ENCODE measurements at places on chromosomes 11 and 22. TPM values are rescaled to one million over a fixed set of nuclear protein-coding genes. Genes with fewer than 3 reads are reported as not detected.

Gene CASP4
- total RNA-seq = 119 TPM

- DNase-seq = no peak
Measured at GRCh38 chr11:10414181-10414580, 40.9 kb upstream of the AMPD3 start.

GRCh38 chr11:96173422-96173821 lies 169.6 kb downstream of the MAML2 start:
- no peak for DNase-seq

DNA sequence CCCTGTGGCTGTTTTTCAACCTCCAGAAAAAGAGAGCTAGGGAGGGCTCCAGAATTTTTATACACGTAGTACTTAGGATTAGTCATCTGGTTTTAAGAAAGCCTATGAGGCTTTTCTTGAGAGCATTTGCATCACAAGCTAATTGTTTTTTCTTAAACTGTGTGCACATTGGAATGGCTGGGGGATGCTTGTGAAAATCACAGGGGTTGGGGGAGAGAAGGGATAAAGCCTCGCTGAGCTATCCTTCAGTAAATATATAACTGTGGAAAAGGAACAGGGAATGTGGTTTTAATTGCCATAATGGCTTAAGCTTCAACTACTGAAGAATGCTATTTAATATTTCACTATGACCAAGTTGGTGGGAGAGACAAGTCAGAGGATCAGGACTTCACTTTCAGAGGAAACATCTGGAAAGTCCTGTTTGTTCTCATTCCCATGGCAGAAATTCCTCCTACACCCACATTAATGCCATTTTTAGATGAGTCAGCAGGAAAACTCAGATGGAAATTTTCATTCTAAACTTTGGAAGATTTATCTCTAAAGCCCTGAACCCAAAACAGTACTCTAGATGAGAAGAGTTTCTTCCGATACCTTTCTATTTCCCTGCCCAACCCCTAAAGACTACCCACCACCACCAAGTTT lies 591.3 kb downstream of the LRRC4C start:
- no peak for DNase-seq

Gene MARK2
- total RNA-seq = 57.2 TPM

DNA sequence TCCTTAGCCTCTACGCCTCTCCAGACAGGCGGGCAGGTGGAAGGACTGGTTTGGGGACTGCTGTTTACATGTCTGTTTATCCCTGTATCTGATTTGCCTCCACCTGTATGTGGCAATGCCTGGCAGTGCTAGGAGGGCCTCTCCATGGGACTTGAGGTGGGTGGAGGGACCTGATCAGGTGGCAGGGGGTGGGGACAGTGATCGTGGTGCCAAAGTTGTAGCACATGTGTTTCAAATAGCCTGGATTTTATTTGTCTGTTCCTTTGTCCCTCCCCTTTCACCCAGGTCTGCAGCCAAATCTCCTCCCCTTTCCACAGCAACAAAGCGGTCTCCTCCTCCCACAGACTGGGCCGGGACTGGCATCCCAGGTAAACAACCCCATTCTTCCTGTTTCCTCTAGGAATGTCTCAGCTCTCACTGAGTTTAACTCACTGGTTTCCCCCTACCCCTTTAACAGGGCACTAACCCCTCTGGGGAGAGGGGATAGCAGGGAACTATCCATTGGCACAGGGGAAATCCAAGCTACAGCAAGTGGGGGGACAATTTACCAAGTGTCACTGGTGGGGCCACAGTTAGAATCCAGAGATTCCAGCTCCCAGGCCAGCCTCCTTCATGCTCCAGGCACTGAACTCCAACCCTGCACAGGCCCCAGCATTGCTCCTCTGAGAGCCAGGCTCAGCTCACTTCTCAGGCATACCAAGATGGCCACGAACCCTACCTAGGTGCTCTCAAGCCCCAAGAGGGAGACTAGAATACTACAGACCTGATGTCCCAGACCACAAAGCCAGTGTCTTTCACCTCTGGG lies 22.9 kb upstream of the TLCD5 start:
- DNase-seq = no peak

DNA sequence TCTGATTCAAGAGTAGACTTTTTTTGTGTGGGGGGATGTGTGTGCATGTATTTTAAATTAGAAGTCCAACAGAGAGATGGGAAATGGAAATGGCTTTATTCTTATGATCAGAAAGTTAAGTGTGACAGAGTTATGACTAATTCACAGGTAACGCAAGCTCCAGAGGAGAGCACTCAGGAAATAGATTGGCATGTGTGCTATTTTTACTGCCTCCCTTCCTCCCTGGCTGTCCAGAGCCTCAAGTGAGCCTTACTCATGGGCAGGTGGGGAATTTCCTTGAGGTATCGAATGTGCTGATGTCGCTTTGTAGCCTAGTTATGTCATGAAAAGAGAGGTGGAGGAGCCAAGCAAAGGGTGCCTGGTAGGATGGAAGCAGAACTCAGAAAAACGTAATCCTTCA lies 70.3 kb upstream of the BDNF start:
- no peak for DNase-seq

Gene SLC22A6
- not detected for total RNA-seq

GRCh38 chr11:71446942-71447688 lies 1.1 kb downstream of the DHCR7 start:
- no peak for DNase-seq

Gene ROBO4
- not detected for total RNA-seq

Gene ARHGAP1
- total RNA-seq = 61.9 TPM

- DNase-seq = no peak
Measured at GRCh38 chr11:33553486-33553885, 147.1 kb downstream of the C11orf91 start.

- no peak for DNase-seq
Measured at GRCh38 chr11:86175191-86175590, 69.4 kb upstream of the EED start.

Gene MTFP1
- total RNA-seq = 59.1 TPM

Gene MPZL3
- 20.4 TPM for total RNA-seq

DNA sequence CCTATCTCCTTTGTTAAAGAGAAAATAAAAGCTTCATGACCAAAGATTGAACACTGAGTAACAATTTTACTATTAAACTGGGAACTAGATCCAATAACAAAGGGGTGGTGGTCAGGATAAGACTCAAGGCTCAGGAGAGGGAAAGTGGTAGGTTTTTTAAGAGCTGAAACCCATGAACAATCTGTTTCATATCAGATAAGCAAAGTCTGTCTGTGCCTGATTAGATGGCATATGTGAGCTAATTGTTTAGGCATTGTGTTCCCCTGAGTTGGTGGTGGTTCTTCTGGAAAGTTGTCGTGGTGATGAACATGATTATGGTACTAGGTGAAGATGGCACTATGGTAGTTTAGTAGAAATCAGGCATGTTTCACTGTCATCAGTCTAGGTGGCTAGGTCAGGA lies 24.4 kb downstream of the USP47 start:
- no peak for DNase-seq

DNA sequence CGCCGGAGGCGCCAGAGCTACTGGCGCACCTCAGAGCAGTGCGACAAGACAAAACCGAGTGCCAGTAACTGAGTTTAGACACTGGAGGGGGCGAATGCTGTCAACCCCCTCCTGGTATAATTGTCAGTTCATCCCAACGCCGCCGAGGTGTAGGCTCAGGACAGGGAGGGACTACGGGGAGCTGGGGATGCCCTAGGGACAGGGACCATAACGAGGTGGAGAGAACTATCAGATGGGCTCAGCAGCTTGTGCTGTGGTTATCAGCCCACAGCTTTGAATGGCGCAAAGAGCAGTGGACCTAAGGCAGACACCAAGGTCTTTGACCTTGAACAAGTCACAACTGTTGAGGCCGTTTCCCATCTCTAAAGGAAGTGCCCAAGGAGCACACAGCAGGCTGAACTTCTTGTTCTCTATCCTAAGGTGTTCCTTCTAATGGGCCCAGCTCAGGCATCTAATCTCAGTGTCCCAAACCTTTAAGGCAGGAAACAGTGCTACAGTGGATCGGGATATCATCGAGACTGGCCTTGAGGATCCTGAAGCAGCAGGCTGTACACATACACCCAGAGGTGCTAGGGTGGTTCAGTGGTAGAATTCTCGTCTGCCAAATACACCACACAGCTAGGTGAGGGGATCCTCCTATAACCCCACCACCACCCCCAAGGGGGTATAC lies 958 bp upstream of the TUT1 start:
- DNase-seq = no peak

GRCh38 chr11:120306519-120307242 lies 18.4 kb upstream of the TLCD5 start:
- DNase-seq = no peak

GRCh38 chr11:133699071-133699470 lies 146.2 kb downstream of the SPATA19 start:
- DNase-seq = no peak

DNA sequence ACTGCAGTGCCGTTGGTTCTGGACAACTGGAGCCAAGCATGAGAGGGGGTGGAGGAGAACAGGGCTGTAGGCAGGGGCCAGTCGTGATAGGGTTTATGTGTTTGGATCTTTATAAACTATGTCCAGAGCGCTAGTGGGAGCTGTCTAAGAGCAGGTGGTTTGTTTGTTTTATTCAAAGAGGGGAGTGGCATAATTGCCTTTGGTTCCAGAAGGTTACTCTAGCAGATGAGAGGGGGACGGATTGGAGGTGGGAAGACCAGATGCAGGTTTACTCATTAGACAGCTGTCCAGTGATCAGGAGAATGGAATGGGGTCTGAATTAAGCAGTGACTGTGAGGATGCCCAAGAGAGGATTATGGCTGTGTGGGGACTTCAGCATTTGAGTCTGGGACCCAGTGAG lies 109.3 kb upstream of the TBCEL start:
- no peak for DNase-seq

- DNase-seq = no peak
Measured at GRCh38 chr22:47967831-47968230, 1205.4 kb downstream of the TBC1D22A start.

Gene DDI1
- not detected for total RNA-seq

Gene WBP2NL
- total RNA-seq = 2.1 TPM

- no peak for DNase-seq
Measured at GRCh38 chr22:36914390-36914752, 943 bp downstream of the CSF2RB start.

Data from activated CD8-positive, alpha-beta memory T cell treated with anti-CD3 and anti-CD28 coated beads, Interleukin-2, amount 10 ng/mL, durations not matched to agents 7 days and 5 days (primary cell).